ENCODE measurements at places on chromosomes 1 and 21.

DNA sequence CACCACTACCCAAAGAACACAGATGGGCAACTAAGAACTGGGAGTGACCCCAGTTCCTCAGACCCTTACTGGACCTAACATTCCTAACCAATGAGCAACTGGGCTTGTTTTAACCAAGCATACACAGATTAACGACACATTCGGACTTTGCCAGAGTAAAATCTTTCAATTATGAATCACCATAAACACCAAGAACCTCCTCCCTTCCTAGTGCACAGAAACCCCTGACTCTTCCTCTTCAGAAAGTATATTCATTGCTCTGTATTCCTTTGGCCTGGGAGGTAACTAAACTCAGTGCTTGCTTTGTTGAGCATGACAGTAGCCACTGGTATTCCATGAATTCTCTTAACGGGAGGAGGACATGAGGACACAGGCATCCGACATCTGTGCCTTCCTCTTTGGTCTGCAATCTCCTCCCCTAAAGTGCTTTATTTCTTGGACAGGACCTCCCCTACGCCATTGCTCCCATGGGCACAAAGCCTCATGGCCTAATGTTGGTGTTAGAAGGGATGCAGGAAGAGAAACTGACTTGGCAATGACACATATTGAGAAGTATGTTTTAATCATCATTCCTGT, 42.7 kb downstream of the SEC16B start:
- no peak for DNase-seq

- no peak for DNase-seq
These were observed 99.5 kb downstream of the LACTBL1 start for GRCh38 chr1:22872981-22873664.

DNA sequence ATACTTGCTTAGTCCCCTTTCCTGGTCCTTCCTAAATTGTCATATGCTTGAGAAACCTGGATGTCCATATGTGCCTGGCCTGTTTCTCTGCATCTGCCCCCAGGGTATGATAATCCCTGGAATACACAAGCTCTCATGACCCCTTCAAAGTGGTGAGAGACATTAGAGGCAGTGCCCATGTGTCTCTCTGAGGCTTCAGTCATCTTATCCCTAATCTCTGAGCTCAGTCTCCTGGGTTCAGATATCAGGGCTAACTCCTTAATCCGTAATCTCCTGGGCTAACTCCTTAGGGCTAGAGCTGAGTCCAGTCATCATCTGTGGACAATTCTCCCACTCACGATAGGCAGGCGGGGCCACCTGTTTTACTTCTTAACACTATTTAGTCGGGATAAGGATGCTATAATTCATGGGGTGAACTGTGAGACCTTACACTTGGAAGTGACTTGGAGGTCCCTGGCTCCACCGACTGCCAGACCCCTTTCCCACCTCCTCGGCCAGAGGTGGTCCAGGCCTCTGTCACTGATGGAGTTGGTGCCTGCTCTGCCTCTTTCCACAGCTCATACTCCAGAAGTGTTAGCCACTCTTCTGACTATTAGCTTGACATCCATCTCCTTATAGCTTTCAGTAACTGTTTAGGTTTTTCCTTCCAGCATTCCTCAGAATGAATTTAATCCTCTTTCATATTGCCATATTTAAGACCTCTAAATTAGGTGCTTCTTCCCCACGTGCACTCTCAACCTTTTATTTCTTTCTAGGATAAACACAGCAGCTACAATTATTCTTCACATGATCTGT, 22.7 kb downstream of the CCN1 start:
- no peak for DNase-seq

DNA sequence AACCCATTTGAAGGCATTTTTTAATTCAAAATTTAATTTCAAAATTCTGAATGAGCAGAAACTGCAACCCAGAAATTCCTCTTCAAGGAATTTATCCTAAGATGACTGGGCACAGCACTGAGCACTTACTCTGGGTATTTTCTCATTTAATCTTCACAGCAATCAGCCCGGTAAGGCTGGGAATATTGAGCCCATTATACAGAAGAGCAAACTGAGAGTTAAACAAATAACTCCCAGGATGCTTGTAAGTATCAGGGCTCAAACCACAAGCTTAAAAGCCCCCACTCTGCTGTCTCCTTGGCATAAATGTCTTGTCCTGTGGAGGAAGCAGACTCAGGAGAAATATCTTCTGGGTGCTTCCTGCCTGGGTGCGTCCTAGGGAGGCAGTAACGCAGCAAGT, 53.0 kb upstream of the SPOCD1 start:
- no peak for DNase-seq

GRCh38 chr1:201326710-201327109, 43.4 kb downstream of the PKP1 start:
- no peak for DNase-seq

DNA sequence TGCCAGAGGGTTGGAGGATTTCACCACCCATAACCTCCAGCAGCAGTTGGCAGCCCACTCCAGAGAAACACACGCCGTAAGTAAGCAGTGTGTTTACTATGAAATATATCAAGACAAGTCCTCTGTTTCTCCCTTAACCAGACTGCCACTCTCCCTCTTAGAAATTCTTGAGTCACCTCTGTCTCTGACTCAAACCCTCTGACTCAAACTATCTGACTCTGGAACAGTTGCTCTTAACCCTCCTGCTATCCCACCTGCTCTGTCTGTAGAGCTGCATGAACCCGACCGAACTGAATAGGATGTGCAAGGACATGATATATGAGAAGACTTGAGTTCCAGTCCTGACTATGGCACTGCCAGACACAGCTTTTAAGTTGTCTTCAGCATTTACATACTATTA, 14.1 kb downstream of the INPP5B start:
- peak; percentile 93 for DNase-seq

DNA sequence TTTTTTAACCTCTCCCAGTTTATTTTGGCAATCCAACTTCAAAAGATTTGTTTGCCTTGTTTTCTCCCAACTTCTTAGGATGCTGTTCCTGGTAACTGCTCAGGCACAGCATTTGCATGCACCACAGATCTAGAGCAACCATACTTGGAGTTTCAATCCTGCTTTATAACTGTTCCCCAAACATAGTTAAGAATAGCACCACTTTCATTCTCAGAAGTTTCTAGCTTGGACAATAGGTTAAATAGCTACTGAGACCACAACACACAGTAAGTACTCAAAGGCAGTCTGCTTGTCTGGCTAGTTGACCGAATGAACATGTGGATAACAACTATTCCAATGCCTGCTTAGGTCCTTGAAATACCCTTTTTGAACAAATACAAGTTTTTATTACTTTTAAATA, 76.8 kb downstream of the FOXJ3 start:
- DNase-seq, result no peak

GRCh38 chr1:80072563-80072962, 1066.0 kb upstream of the ADGRL4 start:
- no peak for DNase-seq

- no peak for DNase-seq
These were observed 12.1 kb upstream of the ABL2 start for GRCh38 chr1:179241530-179242097.

GRCh38 chr1:99751877-99752504, 14.4 kb downstream of the FRRS1 start:
- DNase-seq, result no peak

DNA sequence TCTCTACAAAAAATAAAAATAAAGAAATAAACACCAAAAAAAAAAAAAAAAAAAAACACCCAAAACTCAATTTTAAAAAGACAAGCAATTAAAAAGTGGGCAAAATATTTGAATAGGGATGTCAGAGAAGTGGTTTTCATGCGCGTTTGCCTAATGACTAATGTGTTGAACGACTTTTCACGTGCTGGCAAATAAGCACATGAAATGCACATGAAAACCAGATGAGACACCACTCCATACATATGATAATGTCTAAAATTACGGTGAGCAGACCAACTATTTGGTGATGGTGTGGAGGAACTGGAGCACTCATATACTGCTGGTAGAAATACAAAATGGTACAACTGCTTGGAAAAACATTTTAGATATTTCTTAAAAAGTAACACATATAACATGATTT, 39.4 kb upstream of the UHMK1 start:
- peak; percentile 13 for DNase-seq

GRCh38 chr1:91647061-91647460, 146.4 kb downstream of the CDC7 start:
- DNase-seq, result no peak

GRCh38 chr1:231193710-231194340, 32.0 kb downstream of the TRIM67 start:
- no peak for DNase-seq

DNA sequence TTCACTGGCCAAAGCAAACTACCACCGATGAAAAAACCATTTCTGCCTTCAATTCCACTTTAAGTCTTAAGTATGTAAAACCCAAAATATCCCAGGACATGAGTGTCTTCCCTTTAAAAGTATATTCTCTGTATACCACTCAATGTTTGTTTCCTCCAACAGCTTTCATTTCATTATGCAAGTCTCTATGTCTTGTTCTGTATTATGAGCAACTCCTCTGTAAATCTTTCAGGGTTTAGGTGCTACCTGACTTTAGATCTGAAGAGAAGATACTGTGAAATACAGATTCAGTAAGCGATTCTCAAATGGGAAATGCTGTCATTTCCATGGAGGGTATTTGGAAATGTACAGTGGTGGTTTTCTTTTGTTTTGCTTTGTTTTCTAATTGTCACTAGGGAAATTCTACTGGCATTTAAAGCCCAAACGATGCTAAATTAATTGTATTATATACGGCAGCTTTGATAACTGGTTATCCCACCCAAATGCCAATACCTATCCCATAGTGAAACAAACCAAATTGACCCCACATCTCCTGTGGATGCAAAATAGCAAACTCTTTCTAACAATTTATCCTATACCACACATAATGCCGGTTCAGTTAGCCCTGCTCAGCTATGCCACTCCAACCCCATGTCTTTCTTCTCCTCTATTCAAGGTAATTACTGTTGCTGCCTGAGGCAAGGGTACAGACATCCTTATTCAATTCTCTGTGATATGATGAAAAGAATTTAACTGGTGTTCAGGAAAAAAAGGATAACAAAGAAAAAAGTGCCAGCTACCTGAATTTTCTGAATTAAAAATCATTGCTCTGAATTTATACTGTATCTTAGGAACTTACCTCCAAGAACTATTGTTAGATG, 182.8 kb downstream of the EIF4G3 start:
- DNase-seq, result no peak

DNA sequence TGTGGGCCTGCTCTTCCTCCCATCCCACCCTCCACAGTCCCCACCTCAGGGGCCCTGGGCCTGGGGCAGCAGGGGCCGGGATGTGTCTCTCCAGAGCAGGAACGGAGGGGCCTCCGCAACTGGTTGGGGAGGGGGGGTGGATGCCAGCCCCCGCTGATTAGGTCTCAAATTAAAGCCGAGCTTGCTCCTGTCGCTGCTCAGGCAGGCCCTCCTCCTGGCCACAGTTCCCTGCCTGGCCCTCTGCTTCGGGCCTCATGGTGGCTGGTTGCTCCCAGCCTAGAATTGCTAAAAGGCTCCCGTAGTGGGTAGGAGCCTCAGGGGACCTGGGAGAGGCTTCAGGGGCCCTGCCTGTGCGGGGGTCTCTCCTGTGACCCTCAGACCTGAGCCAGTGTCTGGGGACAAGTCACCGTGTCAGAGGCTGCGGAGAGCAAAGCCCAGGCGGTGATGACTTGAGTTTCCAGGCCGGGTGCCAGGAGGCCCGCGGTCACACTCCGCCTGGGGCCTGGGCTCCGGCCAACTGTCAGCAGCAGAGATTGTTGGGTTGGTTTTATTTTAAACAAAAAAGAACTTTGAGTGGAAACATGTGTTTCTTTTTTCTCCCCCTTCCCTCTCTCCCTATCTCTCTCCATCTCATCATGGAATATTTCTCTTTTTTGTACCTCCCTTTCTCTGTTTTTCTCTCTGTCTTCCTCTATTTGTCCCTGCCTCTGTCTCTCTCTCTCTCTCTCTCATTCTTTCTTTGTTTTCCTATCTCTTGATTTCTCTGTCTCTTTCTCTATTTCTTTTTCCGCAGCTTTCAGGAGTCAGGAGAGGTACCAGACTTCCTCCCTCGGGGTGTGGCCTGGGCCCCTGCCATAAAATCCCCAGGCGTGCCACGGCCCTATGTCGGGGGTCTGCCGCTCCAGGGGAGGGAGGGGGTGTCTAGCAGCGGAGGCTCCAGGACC, 20.0 kb upstream of the EPHA2 start:
- DNase-seq, result peak; percentile 53

DNA sequence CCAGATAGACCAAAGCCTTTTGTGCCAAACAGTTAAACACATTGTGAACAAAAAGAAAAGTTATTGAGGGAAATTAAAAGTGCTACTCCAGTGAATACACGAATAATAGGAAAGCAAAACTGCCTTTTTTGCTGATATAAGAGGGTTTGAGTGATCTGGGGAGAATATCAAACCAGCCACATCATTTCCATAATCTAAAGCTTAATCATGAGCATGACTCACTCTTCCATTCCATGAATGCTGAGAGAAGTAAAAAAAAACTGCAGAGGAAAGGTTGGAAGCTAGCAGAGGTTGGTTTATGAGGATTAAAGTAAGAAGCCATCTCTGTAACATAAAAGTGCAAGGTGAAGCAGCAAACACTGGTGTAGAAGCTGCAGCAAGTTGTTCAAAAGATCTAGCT, 350.6 kb upstream of the NCAM2 start:
- peak; percentile 23 for DNase-seq

- DNase-seq, result no peak
These were observed 48.7 kb downstream of the AKT3 start for GRCh38 chr1:243801378-243801777.

GRCh38 chr1:17101261-17101660, 18.0 kb downstream of the PADI2 start:
- DNase-seq, result no peak

DNA sequence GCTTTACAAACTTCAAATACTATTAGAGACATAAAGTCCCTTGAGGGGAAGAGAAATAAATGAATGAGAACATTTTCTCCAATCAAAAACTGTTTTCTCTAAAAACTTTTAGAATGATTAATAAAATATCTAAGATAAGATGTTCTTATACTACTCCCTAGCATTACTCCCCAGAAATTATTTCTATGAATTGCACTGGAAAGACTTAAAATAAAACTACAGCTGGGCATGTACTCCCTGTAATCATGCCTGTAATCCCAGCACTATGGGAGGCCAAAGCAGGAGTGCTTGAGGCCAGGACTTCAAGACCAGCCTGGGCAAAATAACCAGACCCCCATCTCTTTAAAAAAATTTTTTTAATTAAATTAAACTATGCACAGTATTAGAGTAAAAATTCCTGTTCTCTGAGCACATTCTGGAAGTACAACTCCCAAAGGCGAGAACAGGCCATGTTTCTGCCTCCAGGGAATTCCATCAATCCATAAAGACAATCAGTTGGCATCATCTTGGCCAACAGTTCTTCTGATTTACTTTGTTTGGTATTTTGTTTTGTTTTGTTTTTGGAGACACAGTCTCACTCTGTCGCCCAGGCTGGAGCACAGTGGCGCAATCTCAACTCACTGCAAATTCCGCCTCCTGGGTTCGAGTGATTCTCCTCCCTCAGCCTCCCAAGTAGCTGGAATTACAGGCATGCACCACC, 77.9 kb downstream of the TGFBR3 start:
- no peak for DNase-seq

GRCh38 chr1:17119773-17120480, 676 bp upstream of the PADI2 start:
- no peak for DNase-seq
